Endodermal cell (in vitro differentiated cells): ENCODE measurements at places on chromosomes 12 and 14.
A peak's percentile ranks its signal among the peaks of the same experiment; 100 is the strongest.

GRCh38 chr12:130793554-130793849, 45.5 kb downstream of the STX2 start:
- no peak for DNase-seq

DNA sequence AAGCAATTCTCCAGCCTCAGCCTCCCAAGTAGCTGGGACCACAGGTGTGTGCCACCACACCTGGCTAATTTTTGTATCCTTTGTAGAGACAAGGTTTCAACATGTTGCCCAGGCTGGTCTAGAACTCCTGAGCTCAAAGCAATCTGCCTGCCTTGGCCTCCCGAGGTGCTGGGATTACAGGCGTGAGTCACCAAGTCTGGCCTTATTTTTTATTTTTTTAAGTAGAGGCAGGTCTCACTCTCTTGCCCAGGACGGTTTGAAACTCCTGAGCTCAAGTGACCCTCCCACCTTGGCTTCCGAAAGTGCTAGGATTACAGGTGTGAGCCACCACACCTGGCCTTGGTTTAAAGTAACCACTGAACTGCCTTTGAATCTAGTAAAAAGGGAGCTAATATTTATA, 56.8 kb downstream of the SPPL3 start:
- DNase-seq: no peak

GRCh38 chr12:57632073-57632957, 686 bp downstream of the B4GALNT1 start:
- DNase-seq: peak; percentile 87

GRCh38 chr12:78483767-78484315, 380.7 kb upstream of the SYT1 start:
- no peak for DNase-seq

DNA sequence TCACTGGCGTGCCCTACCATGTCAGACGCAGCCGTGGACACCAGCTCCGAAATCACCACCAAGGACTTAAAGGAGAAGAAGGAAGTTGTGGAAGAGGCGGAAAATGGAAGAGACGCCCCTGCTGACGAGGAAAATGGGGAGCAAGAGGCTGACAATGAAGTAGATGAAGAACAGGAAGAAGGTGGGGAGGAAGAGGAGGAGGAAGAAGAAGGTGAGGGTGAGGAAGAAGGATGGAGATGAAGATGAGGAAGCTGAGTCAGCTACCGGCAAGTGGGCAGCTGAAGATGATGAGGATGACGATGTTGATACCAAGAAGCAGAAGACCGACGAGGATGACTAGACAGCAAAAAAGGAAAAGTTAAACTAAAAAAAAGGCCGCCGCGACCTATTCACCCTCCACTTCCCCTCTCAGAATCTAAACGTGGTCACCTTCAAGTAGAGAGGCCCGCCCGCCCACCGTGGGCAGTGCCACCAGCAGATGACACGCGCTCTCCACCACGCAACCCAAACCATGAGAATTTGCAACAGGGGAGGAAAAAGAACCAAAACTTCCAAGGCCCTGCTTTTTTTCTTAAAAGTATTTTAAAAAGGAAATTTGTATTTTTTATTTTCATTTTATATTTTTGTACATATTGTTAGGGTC, 13.2 kb downstream of the TRIP11 start:
- DNase-seq: no peak

DNA sequence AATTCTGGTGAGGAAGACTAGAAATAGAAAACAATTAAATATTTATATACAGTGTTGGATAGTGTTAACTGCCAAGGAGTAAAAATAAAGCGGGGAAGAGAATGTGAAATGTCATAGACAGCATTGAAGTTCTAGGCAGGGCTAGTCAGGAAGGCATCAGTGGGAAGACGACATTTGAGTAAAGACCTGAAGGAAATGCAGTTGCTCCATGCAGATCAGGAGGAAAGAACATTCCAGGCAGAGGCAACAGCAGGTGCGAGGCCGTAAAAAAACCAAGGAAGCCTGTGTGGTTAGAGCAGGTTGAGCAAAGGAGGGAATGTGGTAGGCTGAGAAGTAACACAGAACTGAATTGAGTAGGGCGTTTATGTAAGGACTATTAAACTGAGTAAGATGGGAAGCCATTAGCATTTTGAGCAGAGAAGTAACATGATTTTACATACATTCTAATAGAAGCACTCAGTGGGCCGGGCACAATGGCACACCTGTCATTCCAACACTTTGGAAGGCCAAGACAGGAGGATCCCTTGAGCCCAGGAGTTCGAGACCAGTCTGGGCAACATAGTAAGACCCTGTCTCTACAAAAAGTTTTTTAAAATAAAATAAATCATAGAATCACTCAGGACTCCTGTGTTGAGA, 14.9 kb downstream of the SLC35E3 start:
- DNase-seq: no peak

DNA sequence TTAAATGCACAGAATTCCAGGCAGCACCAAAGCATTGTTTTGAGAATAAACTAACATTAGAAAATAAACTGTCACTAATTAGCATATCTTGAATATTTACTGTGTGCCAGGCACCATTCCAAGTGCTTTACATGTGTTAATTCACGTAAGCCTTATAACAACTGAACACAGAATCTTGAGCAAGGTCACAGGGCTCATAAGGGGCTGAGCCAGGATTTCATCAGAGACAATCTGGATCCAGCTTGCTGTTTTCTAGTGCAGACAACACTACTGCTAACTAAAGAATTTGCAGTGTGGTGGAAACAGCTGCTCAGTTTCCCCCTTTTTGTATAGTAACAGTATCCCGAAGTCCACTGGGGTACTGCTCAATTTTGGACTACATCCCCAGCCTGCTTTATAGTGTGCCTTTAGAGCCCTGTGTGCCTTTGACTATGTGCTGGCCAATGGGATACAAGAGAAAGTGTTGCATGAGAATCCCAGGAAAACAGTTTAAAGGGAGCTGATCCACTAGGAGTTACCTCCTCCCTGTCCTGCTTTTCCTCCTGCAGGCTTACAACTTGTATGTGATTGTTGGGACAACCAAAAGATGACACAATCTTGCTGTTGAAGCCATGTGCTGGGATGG, 36.0 kb upstream of the RMST start:
- DNase-seq: peak; percentile 62

DNA sequence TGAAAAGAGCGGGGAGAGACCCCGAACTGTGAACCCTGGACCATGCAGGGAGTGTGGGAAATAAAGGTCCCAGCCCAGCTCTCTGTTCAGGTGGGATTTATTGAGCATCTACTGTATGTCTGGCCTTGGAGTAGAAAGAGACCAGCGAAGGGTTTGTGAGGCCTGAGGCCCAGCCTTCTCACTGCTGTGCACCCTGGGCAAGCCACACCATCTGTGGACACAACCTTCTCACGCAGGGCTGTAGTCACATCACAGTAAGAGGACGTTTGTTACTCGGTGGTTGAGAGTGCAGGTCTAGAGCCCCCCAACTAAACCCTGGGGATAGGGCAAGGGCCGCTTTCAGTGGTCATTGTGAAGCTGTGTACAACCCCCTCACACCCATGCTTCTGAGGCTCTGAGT, 18.2 kb downstream of the FAM222A start:
- peak; percentile 38 for DNase-seq

- DNase-seq: no peak
Observed at GRCh38 chr14:70700955-70701585, 59.4 kb downstream of the TTC9 start.

DNA sequence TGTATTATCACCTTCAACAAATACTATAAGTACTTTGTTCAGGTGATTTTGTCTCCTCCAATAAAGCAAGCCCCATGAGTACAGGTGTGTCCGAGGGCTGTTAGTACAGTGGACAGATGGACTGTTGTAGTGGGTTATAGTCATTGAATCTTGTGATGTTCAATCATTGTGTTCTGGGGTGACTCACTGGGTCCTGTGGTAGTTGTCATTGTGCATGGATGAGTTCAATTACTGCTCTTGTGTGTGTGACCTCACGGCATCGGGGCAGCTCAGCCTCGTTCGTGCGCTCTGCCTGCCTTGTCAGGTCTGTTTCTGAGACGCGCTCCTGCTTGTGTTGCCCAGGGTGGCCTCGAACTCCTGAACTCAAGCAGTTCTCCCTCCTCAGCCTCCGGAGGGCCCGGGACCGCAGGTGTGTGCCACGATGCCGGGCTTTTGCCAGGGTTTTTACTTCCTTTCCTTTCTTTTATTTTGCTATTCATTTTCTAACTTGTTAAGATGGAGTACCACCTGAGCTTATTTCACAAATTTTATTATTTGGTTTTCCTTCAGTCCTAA, 72.2 kb downstream of the DDX51 start:
- no peak for DNase-seq

DNA sequence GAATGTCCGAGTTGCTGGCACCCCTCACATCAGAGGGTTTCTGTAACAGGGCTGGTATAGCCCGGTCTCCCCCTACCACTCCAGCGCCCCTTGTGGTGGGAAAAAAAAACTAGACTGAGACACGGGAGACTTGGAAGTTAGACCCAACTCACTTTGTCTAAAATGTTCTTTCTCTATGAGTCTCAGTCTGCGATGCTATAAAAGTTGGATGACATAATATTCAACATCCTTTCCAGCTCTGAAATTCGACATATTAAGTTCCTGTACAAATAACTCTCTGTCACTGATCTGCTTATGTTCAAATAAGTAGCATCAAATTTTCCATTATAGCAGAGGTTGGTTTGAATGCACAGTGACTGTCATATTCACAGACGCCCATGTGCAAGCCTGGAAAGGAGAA, 25.7 kb upstream of the TC2N start:
- DNase-seq: peak; percentile 83

GRCh38 chr12:121789800-121790728, 3.4 kb downstream of the RHOF start:
- DNase-seq: no peak

DNA sequence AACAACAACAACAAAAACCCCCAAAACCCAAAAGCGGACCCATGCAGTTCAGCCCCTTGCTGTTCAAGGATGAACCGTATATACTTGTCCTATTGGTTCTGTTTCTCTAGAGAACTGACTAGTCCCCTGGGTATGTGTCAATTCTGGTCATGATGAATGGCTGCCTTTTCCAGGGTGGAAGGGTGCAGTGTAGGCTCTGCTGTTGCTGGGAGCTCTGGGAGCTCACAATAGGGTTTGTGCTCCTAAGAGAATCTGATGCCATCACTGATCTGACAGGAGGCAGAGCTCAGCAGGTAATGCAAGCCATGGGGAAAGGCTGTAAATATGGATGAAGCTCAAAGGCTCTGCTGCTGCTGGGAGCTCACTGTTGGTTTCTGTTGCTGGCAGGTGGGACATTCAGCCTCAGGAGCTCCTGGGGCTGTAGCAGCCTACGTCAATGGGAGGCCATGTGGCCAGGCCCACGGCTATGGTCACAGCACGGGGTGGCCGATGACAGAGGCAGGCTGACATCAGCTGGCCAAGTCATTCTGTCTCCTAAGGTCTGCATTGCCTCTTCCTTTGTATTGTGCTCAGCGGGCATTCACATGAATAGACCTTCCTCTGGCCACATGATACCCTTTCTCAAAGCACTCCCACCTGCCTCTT, 37.9 kb downstream of the DLK1 start:
- no peak for DNase-seq

DNA sequence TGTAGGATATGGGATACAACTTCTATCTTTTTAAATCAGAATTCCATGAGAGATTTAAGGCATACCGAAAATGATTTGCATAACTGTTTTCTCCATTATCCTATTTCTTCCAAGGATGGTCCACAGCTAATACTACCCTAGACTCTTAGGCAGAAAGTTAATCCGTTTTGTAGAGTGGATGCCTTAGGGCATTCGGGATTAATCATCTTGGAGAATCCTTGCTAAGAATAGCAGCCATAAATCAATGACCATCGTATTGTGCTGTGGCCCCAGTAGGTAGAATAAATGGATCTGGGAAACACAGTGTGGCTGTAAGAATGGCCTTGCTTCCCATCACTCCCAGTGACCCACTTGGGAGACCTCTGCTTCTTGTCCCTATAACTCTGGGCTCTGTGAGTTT, 99.6 kb downstream of the SSPN start:
- no peak for DNase-seq

DNA sequence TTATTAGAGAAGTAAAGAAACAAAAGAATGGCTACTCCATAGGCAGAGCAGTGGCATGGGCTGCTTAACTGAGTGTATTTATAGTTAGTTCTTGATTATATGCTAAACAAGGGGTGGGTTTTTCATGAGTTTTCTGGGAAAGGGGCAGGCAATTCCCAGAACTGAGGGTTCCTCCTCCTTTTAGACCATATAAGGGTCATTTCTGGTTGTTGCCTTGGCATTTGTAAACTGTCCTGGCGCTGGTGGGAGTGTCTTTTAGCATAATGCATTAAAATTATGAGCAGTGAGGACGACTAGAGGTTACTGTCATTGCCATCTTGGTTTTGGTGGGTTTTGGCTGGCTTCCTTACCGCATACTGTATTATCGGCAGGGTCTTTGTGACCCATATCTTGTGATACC, 40.1 kb downstream of the CCDC60 start:
- no peak for DNase-seq

GRCh38 chr12:82663893-82664292, 22.8 kb upstream of the TMTC2 start:
- no peak for DNase-seq

DNA sequence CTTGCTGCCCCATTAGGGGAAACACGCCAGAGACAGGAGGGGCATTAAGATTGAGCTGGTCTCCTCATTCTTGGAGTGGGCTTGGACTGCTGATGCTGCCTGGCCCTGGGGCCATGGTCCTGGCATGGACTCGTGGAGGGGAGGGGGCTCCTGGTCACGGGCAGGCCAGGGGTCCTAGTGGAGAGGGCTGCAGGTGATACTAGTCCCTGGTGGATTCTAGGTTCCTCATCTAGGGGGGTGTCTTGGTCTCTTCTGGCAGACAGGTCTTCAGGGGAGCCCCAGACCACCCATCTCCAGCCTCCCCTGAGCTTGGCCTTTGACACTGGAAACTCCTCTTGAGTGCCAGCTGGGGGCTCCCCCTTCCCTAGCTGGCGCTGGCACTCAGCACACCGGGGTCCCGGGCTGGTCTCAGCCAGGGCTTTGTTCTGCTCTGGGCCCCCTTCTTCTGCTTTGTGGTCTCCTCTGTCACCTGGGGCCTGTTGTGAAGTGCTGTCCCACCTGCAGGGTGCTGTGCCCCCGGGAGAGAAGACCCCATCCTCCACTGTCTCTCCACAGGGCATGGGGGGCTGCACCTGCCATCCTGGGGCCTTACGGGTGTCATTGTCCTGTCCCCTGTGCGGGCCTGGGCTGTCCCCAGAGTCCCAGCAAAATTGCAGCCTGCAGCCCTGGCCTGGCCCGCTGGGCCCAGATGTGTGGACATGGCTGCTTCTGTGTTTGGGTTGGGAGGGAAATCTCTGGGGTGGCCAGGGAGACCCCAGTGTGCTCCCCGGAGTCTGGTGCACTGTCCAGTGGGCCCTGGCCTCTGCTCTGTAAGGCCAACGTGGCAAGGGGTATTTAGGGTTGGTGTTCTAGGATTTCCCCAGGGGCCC, 2.3 kb downstream of the KIF26A start:
- DNase-seq: peak; percentile 28

DNA sequence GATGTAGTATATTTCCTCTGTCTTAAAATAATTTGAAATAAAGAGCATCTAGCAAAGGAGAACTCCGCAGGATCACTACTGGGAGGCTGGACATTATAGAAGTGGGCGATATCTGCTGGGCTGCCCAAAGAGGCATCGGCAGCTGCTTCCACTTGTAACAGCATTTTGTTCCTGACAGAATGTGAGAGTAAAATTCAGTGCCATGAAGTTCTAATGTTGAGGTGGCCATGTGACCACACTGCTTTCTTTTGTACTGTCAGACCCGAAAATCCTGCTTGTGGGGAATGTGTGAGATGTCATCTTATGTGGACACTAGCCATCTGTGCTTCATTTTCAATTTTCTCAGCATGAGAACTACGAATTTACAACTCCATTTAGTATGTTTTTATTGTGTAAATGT, 151.9 kb downstream of the ACSS3 start:
- DNase-seq: no peak

- DNase-seq: no peak
Observed at GRCh38 chr12:106648736-106649135, 65.9 kb downstream of the RFX4 start.

GRCh38 chr12:51322452-51322851, 1.5 kb downstream of the BIN2 start:
- no peak for DNase-seq
